ENCODE measurements at places on chromosomes 3 and 15.

DNA sequence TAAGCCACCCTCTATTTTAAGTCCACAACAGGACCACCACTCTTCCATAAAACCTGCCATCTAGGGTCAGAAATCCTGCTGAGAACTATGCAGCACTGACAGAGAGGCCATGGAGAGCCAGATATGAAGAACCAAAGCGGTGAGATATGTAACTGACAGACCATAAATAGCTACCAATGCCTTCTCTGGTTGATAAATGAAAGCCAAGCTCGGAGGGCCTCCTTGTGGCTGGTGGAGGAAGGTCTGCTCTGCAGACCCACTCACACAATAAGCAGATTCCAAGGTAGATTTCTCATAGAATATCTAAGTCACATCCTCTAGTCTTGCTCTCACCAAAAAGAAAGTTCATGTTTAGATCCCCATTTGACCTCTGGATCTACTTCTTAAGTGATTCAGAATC lies 38.9 kb downstream of the RYK start:
- no peak for DNase-seq

DNA sequence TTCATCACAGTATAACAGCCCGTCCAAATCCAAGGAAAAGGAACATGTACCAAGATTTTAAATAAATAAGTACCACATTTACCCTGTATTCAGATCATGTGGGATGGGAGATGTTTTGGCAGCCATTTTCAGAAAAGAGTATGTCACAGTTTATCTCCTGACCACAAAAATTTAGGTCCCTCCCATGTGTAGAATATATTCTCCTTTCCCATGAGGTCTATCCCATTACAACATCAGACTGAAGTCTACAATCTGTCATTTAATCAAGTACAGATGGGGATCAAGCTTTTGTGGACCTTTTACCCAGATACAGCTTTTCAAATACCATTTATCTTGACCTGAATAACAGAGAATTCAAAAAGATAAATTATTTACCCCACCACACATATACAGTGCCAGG lies 444.5 kb downstream of the PLOD2 start:
- DNase-seq, result no peak

GRCh38 chr15:88707771-88708654 lies 69.2 kb downstream of the ISG20 start:
- no peak for DNase-seq

- peak; percentile 7 for DNase-seq
Measured at GRCh38 chr3:32569540-32570420, 878 bp downstream of the DYNC1LI1 start.

DNA sequence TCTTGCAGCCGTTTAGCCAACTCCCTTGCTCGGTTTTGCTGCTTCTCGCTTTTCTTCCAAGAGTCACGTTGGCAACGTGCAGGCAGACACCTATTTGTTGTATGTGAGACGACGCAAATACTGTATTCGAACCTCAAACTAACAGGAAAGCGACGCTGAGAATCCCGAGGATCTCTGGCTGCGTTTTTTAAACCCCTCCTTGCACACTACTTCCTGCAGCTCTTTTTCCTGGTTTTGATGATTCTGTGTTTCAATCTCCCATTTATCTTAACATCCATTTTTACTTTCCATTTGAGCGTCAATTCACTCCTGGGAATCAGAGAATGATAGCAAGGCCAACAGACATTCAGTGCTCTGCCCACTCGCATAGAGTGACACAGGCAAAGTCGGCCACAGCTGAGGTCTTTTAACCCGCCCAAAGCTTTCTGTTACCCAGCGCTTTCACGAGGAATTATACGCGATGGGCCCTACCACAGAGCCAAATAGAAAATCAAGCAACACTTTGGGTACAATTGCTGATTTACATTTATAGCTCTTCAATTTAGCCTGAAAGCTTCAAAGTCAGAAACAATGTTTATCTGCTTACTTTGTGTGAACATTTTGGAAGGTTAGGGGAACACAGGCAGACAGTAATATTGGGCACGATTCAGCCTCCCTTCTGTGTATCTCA lies 1.6 kb upstream of the ANXA2 start:
- no peak for DNase-seq

GRCh38 chr15:94265982-94266381 lies 34.6 kb downstream of the MCTP2 start:
- DNase-seq, result no peak

DNA sequence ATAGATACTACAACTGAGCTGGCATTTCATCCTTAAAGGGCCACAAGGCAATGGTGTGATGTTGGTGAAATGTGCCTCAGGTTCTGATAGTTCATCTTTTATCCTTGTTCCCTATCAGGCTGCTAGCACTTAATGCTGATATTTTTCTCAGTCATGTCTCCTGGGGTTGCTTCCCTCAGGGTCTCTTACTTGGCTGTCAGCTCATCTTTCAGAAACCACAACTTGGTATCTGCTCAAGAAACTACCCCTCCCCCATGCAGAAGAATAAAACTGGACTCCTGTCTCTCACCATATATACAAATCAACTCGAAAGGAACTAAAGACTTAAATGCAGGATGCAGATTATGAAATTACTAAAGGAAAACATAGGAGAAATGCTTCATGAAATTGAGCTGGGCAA lies 308.1 kb downstream of the CHST2 start:
- no peak for DNase-seq

DNA sequence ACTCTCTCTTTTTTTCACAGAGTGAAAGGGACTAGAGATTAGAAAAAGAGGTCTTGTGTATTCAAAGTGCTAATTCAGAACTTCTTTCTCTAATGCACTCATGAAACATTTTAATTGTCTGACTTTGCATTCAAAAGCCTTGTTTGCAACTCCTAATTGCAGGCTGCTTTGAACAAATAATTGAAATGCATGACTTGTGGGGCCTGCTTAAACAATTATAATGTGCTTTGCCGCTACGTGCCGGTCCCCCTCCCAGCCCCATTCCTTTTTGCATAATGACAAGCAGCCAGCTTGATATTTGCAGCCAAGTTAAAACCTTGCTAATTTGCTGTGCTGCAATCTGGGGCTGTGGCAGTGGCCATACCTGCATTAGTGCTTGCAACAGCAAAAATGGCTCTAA lies 114.5 kb downstream of the FOXB1 start:
- no peak for DNase-seq

- no peak for DNase-seq
Measured at GRCh38 chr3:73500321-73500720, 124.4 kb downstream of the PDZRN3 start.

DNA sequence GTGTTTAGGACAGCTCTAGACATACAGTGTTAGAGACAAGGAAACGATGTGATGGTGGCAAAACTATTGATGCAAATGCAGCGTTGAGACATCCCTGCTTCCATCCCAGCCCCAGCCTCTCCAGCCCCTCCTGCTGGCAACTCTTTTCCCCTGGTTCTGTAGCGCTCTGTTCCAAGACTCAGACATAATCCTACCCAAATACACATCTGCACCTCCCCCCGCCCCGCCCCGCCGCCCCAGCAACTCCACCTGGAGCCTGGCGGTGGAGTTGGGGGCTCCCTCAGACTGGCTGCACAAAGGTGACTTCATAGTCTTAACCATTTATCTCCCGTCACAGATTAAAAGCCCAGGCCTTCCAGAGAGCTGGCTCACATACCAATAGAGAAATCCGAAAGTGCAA lies 7.2 kb upstream of the SEC22A start:
- DNase-seq, result no peak

DNA sequence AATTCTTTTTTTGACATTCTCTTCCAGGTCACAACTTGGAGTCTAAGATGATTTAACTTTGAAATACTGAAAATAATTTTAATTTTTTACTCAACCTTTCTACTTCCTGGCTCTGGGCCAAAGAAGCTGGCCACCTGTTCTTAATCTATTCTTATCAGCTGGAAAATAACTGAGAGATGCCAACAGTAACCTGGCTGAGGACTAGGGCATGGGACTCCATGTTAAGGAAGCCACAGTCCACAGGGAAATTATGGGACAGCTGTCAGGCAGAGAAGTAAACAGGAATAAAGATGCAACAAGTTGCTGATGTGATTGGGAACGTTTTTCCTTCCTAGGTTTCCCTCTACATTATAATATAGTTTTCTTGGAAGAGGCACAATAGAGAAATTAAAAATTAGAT lies 84.7 kb upstream of the CPNE4 start:
- no peak for DNase-seq

- DNase-seq, result no peak
Measured at GRCh38 chr15:62253294-62253693, 88.2 kb upstream of the C2CD4B start.

DNA sequence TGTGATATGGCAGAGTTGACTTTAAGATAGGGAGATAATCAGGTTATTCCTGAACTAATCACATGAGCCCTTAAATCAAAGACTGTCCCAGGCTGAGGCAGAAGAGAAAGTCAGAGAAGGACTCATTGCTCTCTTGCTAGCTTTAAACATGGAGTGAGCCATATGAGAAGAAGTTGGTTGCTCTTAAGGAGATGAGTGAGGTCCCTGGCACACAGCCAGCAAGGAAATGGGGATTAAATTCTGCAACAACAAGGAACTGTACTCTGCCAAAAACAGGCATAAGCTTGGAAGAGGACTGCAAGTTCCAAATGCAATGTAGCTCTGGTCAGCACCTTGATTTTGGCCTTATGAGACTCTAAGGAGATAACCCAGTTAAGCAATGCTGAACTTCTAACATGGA lies 457.0 kb downstream of the PLOD2 start:
- no peak for DNase-seq

- DNase-seq, result no peak
Measured at GRCh38 chr3:118504906-118505305, 529.7 kb downstream of the IGSF11 start.

DNA sequence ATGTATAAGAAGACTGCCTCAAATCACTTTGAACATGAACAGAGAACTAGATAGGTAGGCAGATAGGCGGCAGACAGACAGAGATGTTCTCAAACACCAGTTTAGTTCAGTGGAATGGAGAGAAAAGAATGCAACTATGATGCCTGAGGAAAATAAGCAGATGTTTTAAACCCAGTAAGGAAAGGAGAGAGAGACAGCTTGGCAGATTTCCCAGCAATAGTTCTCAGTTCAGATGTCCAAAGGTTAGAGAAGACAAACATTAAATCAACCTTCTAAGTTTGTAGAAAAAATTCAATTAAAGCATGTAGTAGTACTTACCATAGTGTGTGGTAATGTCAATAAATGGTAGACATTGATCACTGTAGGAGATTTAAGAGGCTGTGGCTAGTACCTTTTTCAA lies 209.6 kb upstream of the PFN2 start:
- DNase-seq, result no peak

DNA sequence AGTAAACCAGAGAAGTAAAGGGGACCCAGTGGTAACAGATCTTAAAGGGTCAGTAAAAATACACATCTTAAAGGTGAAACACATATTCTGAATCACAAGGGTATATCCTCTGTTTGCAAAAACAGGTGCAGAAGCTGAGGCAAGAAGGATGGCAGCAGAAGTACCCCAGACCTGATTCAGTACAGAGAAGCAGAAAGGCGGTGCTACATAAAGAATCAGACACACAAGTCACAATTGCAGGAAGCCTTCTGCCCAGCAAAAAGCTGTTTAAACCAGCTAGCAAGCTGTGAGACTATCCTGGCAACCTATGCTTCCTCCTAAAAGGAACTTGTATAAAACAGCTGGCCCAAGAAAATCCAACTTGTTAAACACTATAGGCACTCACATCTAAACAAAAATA lies 49.4 kb downstream of the ZNF280D start:
- no peak for DNase-seq

DNA sequence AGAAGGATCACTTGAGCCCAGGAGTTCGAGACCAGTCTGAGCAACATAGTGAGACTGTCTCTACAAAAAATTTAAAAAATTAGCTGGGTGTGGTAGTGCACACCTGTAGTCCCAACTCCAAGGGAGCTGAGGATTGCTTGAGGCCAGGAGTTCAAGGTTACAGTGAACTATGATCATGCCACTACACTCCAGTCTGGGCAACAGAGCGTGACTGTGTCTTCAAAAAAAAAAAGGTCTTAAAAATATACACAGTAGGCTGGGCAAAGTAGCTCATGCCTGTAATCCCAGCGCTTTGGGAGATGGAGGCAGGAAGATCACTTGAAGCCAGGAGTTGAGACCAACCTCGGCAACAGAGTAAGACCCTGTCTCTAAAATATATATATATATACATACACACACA lies 11.2 kb upstream of the CAMK1 start:
- no peak for DNase-seq

- no peak for DNase-seq
Measured at GRCh38 chr3:184512621-184513020, 49.0 kb upstream of the EPHB3 start.

- DNase-seq, result peak; percentile 5
Measured at GRCh38 chr15:63560741-63561448, 36.3 kb upstream of the FBXL22 start.

DNA sequence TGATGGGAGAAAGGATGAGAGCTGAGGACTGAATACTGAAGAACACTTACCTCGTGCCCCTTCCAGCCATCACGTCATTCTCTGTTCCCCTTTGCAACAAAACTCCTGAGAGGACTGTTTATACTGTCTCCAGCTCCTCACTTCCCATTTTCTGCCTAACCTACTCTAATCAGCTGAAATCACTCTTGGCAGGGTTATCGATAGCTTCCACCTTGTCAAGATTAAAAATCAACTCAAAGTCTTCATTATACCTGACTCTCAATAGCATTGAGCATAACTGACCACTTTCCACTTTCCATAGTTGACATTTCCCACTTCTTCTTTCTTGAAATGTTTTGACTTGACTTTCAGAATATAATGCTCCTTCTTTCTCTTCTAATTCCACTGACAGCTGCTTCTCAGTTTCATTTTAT lies 4.3 kb downstream of the BTBD1 start:
- DNase-seq, result no peak

- DNase-seq, result no peak
Measured at GRCh38 chr15:77530576-77530975, 102.1 kb downstream of the LINGO1 start.

- DNase-seq, result no peak
Measured at GRCh38 chr15:88714782-88715372, 76.1 kb downstream of the ISG20 start.

DNA sequence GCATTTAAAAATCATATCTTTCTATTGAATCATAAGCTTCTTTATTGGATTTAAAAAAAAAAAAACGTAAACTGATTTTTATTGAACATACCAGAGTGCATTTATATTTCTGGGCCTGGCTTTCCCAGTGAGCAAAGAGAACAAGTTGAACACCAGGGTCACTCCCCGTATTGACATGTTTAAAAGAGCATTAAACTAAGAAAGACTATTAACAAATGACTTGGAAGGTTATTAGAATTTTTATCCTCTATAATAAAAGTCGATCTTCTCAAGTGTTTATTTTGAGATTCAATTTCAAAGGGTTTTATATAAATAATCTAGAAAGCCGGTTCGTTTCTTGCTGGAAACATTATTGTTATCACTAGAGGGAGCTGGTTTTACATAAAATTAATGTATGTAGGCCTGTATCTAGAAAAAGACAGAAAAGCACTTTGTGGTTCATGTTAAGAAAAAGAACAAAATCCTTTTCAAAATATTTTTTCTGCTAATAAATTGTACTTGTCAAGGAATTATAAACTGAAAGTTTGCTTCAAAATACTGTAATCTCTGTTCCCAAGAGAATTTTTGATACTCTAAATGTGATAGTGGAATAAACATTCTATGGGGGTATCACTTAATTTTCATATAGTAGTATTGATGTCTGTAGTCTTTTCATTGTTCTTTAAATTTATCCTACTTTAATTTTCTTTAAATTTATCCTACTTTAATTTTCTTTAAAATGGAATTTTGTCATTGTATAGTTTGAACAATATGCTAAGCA lies 321.8 kb upstream of the MME start:
- no peak for DNase-seq

- DNase-seq, result no peak
Measured at GRCh38 chr3:111870620-111871019, 11.6 kb downstream of the PHLDB2 start.

Measured in stimulated activated CD4-positive, alpha-beta T cell treated with anti-CD3 and anti-CD28 coated beads, Interleukin-15, amount 100 ng/mL, for 1 hour (primary cell).